ENCODE measurements at places on chromosomes 2 and 18.

GRCh38 chr2:56889738-56890137 is 705.9 kb downstream of the CCDC85A start:
- DNase-seq: no peak

GRCh38 chr2:18991177-18992168 is 366.9 kb downstream of the OSR1 start:
- no peak for DNase-seq

- DNase-seq: no peak
These were observed 178.8 kb upstream of the CHST9 start for GRCh38 chr18:27363872-27364271.

DNA sequence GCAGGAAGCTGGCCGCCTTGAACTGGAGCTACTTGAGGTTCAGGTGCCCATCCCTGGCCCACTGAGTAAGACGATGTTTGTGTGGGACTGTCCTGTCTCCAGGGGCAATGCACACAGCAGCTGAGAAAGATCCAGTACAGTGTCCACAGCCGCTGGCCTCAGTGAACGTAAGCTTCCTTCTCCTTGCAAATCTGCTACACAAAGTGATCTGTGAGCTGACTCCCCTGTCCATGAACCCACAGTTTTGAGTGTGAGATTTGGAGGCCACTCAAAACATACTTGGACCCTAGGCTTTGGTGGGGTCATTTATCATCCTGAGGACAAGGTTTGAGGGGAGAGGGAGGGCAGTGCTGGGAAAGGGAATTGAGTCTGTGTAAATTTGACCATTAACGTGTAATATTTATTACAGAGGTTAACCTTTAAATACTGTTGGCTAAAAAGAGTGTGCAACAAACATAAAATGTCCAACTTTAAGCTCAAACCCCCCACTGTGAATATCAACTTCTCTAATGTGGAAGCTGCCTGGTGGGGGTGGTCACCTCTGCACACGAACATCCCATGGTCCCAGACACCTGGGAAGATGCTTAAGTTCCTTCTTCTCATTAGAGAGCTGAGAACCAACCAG is 4.9 kb upstream of the CYS1 start:
- DNase-seq: no peak

GRCh38 chr18:12593866-12594265 is 64.0 kb downstream of the SPIRE1 start:
- no peak for DNase-seq

- DNase-seq: no peak
These were observed 39.2 kb downstream of the GALNT1 start for GRCh38 chr18:35620765-35621164.

GRCh38 chr2:138028538-138028937 is 64.3 kb downstream of the HNMT start:
- no peak for DNase-seq

DNA sequence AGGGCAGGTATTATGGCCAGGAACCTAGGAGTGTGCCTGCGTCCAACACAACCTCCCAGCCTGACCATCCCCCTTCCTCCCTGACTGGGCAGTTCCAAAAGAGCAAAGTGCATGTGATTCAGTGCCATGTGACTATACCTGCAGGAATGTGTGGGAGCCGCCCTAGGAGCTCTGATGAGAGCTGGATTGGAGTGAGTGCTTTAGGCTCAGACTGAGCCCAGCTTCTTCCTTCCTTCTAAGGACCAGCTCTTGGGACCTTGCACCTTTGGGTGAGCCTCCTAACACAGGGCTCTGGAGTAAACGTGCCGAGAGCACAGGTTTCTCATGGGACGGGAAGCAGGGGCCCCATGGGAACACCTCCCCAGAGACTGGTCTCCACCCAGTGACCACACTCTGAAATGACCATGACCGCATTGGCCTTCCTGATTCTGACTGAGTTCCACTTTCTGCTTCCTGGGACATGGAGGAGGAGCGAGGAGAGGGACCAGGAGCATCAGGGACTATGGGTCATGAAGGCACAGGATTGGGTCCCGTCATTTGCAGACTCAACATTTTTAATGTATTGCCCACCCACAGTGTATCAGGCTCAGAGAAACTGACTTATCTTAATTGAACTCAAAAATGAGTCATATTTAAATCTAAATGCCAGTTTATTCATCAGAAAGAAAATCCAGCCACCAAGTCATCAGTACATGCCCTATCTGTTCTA is 87.8 kb upstream of the BCL2L11 start:
- DNase-seq: no peak

DNA sequence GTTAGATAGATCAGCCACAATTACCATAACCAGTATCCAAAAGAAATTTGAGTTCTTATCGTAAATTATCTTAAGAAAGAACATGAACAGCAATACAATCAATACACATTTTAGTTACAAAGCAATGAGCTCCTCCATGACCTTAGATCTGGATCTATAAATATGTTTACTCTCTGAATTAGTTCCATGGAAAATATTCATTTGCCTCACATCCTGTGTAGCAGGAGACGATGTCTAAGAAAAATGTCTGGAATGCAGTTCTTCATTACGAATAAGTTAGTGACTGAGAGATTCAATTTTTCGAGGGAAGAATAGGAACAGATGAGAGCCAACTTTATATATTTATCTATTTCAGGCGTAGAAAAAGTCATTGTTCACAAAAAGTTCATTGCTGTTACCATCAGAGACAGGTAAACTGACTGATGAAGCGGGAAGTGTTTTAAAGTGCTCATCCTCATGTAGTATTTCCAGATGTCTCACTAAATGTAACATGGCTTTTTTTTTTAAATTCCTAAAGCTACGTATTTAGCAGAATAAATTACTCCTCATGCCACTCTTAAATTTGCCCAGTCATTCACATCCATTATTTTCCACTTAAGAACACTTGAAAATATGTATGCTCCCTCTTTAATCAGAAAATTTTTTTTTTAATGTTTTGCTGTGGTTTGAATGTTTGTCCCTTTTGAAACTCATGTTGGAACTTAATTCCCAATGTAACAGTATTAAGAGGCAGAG is 106.5 kb upstream of the SCN1A start:
- no peak for DNase-seq

DNA sequence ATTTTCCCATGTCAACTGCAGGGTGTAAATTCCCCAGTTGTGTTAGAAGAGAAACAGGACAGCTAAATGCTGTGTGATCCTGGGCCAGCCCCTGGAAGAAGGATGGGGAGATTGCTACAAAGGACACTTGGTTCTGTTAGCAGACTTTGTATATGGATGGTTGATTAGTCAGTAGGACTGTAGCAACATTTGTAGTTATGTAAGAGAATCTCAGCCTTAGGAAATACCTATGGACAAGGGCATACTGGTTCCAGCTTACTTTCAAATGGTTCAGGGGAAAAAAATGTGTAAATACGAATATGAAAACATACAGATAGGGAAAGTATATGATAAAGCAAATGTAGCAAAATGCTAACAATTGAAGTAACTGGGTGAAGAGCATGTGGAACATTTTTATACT is 47.6 kb downstream of the GNAL start:
- no peak for DNase-seq

DNA sequence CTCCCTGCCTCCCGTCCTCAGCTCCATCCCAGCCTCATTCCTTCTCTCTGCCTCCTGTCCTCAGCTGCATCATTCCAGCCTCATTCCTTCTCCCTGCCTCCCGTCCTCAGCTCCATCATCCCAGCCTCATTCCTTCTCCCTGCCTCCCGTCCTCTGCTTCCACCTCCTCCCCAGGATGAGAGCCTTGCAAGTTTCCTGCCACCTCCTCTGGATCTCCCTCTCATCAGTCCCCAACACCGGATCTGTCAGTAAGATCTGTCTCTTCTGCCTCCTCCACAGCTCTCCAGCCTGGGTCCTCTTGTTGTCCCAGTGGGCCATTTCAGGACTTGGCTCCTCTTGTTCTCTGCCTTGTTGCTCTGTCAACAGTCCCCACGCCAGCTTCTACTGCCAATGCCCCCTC is 130.9 kb downstream of the NDUFA10 start:
- DNase-seq: no peak

GRCh38 chr2:16226943-16227664 is 286.8 kb downstream of the MYCN start:
- DNase-seq: no peak

- no peak for DNase-seq
These were observed 678.8 kb downstream of the DCC start for GRCh38 chr18:53018791-53019190.

GRCh38 chr2:207239754-207240494 is 74.2 kb upstream of the KLF7 start:
- DNase-seq: no peak

DNA sequence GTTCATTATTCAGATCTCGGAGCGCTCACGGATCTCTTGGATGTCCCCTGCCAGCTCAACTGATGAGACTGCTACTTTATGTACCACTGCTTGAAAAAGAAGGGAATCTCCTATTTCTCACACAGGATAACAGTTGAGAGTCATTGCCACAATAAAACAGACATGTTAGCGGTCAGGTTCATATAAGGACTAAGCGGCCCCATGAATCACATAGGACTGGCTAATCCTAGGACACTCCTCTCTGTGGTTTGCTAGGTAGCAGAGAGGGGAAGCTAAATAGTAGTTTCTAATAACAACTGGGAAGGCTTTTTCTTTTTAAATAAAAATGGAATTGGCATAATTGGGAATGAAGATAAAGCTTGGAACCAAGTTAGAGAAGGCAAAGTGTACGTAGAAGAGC is 15.9 kb upstream of the TGFA start:
- DNase-seq: no peak

GRCh38 chr18:48408727-48409590 is at the start of gene ZBTB7C:
ZBTB7C (minus strand) TSS chr18:48409383.
- no peak for DNase-seq

GRCh38 chr2:64987956-64988419 is 1.2 kb upstream of the SLC1A4 start:
- no peak for DNase-seq

DNA sequence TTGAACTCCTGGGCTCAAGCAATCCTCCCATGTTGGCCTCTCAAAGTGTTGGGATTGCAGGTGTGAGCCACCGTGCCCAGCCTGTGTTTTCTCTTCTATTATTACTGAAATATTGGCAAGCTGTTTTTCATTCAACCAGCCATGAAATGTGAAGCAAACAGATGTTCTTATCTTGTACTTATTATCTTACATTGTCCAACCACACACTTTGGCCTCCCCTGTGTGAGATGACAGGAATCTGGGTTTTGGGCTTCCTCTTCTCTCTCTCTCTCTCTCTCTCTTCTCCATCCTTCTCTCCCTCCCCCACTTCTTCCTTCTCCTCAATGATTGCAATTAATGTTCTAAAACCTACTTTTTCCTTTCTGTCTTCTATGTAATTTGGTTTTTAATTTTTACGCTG is 33.1 kb downstream of the RAMP1 start:
- DNase-seq: no peak

DNA sequence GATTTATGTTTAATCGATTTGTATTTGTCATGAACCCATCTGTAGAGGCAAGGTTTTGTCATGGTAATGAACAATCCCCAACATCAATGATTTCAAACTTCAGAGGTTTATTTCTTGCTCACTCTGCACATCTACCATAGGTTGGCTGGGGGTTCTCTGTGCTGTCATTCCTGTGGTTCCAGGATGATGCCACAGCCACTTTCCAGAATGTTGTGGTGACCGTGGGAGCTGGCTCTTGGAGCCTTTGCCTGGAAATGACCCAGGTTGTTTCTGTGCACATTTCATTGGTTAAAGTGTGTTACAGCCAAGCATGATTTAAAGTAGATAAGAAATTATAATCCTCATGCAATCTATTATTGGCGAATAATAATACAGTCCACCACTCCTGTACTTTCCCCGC is 28.2 kb upstream of the EPAS1 start:
- DNase-seq: no peak

DNA sequence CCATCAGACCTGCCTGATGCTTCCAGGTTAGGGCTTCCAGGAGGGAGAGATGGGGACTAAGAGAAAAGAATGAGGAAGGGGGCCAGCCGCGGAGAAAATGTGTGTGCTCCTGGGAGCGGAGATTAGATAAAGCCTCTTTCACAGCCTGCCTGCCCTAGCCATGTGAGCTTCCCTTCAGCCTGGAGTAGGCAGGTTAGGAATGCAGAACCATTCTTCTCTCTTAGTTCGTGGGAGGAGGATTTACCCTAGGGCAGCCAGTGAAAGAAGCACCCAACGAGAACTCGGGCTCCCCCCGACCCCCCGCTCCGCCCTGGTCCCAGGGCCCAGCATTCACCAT is 36.1 kb downstream of the POMC start:
- DNase-seq: no peak

- no peak for DNase-seq
These were observed 92.6 kb downstream of the METTL4 start for GRCh38 chr18:2478662-2479061.

DNA sequence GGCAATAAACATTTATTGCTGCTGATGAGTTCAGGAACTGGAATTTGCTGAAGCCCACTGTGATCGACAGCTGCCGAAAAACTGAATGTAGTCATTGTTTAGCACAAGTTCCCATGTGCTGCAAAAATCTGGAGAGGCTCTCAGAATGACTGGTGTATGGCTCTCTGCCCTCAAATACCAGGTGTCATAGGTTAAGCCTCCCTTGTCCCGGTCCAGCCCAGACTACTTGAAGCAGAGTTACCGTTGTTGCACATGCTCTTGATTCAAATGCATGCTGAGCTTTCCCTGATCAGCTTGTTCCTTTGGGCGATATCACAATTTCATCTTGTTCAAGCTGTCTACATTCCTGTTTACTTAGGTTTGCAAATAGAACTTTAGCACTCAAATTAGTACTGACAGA is 625.2 kb downstream of the CPS1 start:
- no peak for DNase-seq

DNA sequence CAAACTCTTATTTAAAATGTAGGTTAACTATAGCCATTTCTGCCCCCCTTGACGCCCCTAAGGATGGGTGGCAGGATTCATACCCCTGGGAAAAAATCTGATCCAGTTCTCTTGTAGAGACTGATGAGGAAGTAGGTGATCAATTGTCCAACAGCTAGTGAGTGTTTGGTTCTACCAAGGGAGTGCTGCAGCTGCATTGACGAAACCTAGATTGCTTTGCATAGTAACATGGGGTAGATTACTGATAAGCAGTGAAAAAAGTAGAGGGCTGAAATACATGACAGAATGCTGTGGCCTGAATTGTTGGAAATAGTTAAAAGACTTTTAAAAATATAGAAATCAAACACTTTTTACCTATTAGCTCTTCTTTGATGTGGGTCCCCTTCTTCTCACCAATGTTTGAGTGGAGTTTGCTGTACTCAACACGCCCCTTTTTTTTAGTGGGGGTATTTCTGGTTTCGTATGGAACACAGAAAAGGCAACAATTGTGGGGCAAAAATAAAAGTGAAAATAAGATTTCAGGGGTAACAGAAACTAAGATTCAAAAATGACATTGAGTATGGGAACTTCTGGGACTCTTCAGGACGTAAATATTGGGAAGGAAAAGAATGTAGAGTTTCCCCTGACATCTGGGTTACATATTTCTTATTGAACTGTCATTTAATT is 66.2 kb downstream of the MAIP1 start:
- no peak for DNase-seq

- no peak for DNase-seq
These were observed 174.7 kb downstream of the ACKR3 start for GRCh38 chr2:236744281-236744705.
